G401 (cell line): ENCODE measurements at places on chromosomes 12 and 14. TPM values are rescaled to one million over a fixed set of nuclear protein-coding genes. Genes with fewer than 3 reads are reported as not detected.

The CPNE8 gene
- total RNA-seq, result 12.7 and 16.1 TPM in 2 replicates

The LRP6 gene
- total RNA-seq, result 7.7 and 13.8 TPM in 2 replicates

DNA sequence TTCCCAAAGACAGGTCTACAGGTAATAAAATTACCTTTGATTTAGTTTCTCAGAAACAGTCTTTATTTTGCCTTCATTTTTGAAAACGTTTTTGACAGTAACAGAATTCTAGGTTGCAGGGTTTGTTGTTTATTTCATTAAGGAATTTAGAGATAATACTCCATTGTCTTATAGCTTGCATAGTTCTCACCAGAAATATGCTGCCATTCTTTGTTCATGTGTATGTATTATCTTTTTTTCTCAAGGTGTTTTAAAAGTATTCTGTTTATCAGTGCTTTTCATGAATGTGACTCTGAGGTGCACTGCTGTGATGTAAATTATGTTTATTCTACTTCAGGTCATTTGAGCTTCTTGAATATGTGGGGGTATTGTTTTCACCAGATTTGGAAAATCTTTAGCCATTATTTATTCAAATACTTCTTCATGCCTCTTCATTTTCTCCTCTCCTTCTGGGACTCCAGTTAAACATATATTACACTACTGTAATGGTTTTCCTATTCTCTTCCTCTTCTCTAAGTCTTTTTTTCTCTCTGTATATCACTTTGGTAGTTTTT lies 32.7 kb downstream of the ZNF605 start:
- DNase-seq, result no peak

DNA sequence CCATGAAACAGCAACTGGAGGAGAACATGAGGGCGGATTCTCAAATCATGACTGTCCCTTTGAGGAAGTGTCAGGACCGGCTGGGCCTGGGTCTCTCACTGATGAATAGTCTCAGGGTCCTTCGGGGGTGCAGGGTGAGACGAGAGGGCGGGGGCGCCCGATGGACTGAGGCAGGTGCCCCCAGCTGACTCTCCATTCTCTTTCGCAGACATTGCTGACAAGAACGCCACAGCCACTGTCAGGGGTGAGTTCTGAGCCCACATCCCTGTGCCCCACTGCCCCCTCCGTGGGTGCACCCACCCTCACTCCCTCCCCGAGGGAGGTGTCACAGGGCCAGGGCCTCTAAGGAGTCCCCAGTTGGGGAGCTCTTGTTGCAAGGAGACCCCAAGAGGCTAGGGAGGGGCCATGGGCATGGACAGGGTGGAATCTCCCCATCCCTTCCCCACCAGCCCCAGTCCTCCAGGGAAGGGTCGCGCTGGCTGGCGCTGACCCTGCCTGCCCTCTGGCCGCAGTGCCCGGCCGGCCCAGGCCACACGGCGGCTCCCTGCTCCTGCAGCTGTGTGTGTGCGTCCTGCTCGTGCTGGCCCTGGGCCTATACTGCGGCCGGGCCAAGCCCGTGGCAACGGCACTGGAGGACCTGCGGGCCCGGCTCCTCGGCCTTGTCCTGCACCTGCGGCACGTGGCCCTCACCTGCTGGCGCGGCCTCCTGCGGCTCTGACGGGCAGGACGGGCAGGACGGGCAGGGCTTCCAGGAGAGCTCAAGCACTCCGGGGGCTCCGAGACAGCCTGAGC lies 8.7 kb downstream of the C14orf180 start:
- no peak for DNase-seq

The CLEC2A gene
- total RNA-seq, result not detected in 2 replicates

The DYRK2 gene
- total RNA-seq, result 8.9 and 14.8 TPM in 2 replicates

The TMEM233 gene
- total RNA-seq, result not detected in 2 replicates

DNA sequence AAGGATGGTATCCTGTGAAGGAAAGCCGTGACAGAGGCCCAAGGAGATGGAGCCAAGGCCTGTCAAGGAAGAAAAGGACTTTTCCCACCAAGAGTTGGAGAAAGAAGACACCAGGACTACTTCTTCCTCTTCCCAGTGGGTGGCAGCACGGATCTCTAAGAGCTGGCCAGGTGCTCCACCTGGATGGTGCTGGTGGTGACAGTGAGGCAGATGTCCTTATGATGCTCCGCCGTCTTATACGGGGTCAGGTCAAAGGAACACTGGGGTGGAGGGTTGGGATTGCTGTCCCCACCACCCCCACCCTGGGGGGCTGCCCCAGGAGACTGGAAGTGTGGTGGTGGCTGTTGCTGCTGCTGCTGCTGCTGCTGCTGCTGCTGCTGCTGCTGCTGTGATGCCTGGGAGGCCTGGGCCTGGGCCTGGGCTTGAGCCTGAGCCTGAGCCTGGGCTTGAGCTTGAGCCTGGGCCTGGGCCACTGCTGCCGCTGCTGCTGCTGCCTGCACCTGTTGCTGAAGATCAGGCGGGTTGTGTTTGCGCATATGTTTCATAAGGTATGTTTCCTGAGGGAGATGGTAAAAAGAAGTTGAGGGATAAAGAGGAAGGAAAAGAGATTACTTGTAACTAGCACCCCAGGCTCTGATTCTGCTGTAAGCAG lies 4.8 kb upstream of the ING4 start:
- peak; percentile 17 for DNase-seq

DNA sequence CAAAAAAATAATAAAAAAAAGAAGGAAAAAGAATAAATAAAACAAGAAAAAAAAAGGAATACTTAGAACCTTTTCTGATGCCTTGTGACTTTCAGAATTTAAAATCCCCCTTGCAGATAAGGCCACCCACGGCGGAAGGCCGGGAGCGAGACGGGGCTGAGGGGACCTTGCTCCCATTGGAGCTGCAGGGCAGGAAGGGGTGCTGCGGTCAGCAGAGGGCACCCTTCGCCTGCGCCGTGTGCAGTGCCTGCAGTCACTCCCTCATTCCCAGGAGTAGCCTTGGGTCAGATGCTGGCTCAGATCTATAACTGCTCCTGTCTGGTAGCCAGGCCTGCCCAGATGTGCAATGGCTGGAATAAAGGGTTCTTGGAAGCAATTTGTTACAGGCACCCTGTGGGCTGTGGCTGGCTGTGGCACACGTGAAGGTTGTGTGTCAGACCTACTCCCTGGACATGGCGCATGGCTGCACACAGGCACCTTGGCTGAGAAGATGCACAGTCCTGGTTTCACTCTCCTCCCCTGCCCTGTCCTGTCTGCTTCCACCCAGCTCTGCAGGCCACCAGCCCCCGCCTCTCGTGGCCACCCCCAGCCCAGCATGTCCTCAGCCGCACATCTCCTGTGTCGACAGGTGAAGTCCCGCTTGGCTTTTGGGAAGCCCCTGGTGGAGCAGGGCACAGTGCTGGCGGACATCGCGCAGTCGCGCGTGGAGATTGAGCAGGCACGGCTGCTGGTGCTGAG lies 13.4 kb upstream of the ALDH2 start:
- DNase-seq, result peak; percentile 57

The SOS2 gene
- total RNA-seq, result 7.9 and 20.0 TPM in 2 replicates

The SMCO3 gene
- not detected in 2 replicates for total RNA-seq

DNA sequence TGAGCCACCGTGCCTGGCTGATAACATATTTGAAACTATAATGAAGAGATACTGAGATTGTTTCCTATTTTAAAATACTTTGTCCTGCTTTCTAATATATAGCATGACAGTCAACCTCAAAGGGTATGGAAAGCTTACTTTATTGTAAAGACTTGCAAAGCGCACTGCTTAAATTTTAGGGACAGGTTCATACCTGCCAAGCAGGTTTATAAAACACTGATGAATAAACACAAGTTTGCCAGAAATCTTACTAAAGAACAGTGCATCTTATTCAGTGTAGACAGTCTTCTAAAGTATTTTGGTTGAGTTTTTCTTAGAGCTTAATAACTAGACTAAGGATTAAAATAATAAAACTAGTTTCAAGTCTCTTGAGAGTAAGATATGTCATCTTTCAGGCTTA lies 4.8 kb downstream of the C12orf71 start:
- no peak for DNase-seq

The TRHDE gene
- not detected in 2 replicates for total RNA-seq

The KITLG gene
- 0.07 TPM in 1 of 2 replicates, not detected in the other for total RNA-seq

The SCNN1A gene
- 28.7 and 67.9 TPM in 2 replicates for total RNA-seq

The CCDC60 gene
- not detected in 2 replicates for total RNA-seq

The PLEKHG7 gene
- total RNA-seq, result not detected in 2 replicates

GRCh38 chr14:22427771-22428231 lies 161.2 kb downstream of the DAD1 start:
- DNase-seq, result no peak

GRCh38 chr14:58749066-58749669 lies 111.4 kb downstream of the DACT1 start:
- no peak for DNase-seq

DNA sequence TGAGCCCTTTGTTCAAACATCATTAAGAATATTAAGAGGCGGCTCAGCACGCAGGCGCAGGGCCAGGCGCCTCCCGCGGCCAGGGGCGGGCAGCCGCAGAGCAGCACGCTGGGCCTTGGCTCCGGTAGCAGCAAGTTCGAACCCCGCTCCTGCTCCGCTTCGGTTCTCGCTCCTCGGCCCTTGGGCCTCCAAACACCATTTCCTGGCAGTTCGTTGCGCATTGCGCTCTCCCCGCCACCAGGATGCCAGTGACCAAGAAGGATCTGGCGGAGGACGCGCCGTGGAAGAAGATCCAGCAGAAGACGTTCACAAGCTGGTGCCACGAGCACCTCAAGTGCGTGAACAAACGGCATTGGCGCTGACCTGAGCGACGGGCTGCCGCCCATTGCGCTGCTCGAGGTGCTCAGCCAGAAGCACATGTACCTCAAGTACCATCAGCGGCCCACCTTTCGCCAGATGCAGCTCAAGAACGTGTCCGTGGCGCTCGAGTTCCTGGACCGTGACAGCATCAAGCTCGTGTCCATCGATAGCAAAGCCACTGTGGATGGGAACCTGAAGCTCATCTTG lies 6.9 kb upstream of the ACVRL1 start:
- DNase-seq, result no peak

DNA sequence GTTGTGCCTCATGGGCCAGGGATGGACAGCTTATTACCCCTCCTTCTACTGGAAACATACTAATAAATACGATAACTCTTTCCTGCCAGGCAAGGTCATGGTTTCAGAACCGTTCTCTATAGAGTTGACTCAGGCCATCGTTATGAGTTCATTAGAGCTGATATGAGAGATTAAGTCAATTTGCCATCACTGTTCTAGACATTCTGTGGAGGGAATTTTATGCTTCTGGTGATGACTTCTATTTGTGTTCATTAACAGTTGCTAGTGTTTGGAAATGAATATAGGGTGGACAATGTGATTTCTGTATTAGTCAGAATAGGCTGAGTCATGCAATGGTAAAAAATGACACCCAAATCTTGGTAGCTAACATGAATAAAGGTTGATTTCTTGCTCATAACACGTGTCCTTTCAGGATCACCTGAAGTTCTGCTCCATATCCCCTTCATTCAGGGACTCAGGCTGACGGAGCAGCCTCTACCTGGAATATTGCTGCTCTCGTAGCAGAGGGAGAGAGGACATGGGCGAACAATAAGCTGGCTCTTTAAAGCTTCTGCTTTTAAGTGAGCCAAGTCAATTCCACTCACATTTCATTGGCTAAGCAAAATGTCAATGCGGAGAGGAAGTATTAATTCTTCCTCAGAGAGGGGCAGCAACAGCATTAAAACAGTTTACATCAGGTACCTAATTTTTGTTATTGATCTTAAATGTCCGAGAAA lies 18.5 kb upstream of the TBPL2 start:
- no peak for DNase-seq

The LGMN gene
- total RNA-seq, result 51.2 and 80.3 TPM in 2 replicates

GRCh38 chr14:32623300-32624093 lies 294.4 kb downstream of the AKAP6 start:
- no peak for DNase-seq

The TAC3 gene
- 0.85 TPM in 1 of 2 replicates, not detected in the other for total RNA-seq

The OTX2 gene
- total RNA-seq, result 105 and 128 TPM in 2 replicates

The KCNA5 gene
- not detected in 2 replicates for total RNA-seq

The RNU4-1 gene
- total RNA-seq, result not detected in 2 replicates

DNA sequence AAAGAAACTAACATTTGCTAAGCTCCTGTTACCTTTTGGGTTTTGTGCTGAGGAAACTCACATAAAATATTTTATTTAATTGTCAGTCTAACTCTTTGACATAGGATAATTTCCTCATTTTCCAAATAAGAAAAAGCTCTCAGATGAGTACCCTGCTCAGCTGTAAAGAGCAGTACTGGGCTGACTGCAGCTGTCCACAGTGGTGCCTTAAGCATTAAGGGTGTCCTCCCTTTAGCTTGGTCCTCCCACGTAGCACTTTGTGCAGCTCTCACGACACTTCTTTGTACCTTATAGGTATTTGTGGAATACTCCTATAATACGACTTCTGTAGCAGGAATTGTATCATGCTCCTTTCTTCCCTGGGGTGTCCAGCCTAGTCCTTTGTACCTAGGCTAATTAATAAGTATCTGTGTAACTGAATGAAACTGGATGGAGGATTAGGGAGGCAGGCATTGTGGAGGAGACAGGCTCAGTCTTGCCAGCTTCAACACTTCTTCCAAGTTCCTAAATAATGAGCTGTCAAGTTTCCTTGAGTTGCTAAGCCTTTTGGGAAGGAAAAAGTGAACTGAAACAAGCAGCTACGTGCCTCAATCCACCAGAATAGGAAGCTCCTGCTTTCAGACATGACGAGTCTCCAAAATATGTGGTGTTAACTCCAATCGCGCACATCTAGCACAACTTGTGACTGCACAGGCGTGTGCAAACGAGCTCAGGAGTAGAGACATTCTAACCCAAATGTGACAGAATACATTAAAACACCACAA lies 123.0 kb downstream of the SLC38A4 start:
- no peak for DNase-seq

- no peak for DNase-seq
Observed at GRCh38 chr12:83158613-83159207, 472.0 kb downstream of the TMTC2 start.

The ADAM20 gene
- total RNA-seq, result not detected in 2 replicates

DNA sequence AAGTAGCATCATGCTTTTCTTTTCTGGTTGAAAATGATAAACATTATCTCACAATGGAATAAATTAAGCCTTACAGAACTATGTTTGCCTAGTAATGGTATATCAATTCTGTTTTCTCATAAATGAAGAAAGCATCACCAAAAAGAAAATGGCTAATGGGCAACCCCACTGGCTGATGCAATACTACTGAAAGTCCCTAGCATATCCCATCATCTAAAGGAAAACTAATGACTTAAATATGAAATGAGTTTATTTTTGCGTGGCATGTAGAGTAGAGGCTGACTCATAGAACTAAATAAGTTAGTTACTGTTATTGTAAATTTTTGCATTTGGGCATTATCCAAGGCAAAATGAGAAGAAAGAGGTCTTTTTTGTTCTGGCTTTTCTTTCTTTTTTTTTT lies 1156.3 kb upstream of the SEL1L start:
- DNase-seq, result no peak

DNA sequence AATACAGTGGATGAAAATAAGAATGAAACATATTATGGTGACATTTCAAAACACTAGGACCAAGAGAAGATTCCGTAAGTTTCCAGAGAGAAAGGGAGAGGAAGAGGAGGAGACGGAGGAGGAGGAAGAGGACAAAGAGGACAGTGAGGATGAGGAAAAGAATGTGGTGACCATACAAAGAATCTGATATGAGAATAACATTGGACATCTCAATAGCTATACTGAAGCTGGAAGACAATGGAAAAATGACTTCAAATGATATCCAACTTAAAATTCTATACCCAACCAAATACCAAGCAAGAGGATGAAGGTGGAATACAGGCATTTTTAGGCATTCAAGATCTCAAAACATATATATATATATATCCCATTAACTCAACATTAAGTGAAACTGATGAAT lies 173.4 kb downstream of the PAWR start:
- DNase-seq, result no peak
